Gastrocnemius medialis (tissue), 4 donors: ENCODE measurements at places on chromosomes 7 and 10.

DNA sequence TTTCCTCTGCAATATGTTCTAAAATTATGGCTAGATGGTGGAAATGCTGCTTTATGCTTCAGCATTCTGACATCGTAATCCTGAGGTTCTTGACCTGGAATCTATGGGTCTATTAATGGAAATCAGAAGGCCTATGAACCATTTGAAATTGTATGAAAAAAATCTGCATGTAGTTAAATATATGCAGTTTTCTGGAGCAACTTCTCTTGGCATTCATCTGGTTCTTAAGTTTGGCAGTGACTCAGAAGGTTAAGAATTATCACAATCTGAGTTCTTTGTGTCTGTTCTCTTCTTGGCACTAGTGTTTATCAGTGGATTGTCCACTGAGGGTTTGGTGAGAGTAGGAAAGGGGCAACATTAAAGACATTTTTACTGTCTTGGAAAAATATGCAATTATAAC lies 71.1 kb upstream of the FZD1 start:
- H3K4me1 ChIP-seq: no peaks in the 10 kb centered on the region
- H3K27me3 ChIP-seq: no peaks in the 10 kb centered on the region
- no peak overlapping the region for H3K4me3 ChIP-seq
- no peaks in the 10 kb centered on the region for H3K36me3 ChIP-seq

GRCh38 chr10:63573068-63573697 lies 52.0 kb downstream of the REEP3 start:
- no peaks in the 10 kb centered on the region for H3K27me3 ChIP-seq
- peak overlapping the region; percentile 67 for H3K27ac ChIP-seq
- H3K36me3 ChIP-seq: no peaks in the 10 kb centered on the region
- H3K4me1 ChIP-seq: peaks cover 32% of the 10 kb centered on the region
- H3K4me3 ChIP-seq: peak overlapping the region; percentile 14

DNA sequence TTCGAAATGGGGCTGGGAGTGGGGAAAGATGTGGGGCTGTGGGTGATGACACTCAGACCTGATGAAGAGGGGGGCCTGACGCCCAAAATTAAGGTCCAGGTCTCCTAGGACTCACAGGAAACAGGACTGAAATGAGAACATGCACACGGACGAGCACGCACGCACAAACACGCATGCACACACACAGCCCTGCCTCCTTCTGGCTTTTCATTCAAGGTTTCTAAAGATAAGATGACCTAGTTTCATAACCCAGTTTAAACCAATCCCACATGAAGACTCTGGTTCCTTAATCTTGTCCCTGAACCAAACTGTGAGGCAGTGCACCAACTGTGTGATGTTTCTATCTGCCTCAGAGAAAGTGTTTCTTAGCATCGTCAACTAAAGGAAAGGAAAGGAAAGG lies 162.0 kb downstream of the DGKI start:
- no peaks in the 10 kb centered on the region for H3K4me1 ChIP-seq
- no peak overlapping the region for H3K4me3 ChIP-seq
- DNase-seq: no peak
- H3K27ac ChIP-seq: no peak overlapping the region
- H3K27me3 ChIP-seq: no peaks in the 10 kb centered on the region

GRCh38 chr10:94172332-94172731 lies 178.6 kb downstream of the PLCE1 start:
- H3K27me3 ChIP-seq: no peaks in the 10 kb centered on the region
- H3K36me3 ChIP-seq: no peaks in the 10 kb centered on the region
- no peaks in the 10 kb centered on the region for H3K4me1 ChIP-seq
- no peak overlapping the region for H3K27ac ChIP-seq
- no peak for DNase-seq

GRCh38 chr10:115830265-115830970 lies 442.6 kb downstream of the GFRA1 start:
- no peak for DNase-seq
- no peak overlapping the region for H3K4me3 ChIP-seq
- no peaks in the 10 kb centered on the region for H3K4me1 ChIP-seq
- H3K27me3 ChIP-seq: no peaks in the 10 kb centered on the region
- no peaks in the 10 kb centered on the region for H3K36me3 ChIP-seq

DNA sequence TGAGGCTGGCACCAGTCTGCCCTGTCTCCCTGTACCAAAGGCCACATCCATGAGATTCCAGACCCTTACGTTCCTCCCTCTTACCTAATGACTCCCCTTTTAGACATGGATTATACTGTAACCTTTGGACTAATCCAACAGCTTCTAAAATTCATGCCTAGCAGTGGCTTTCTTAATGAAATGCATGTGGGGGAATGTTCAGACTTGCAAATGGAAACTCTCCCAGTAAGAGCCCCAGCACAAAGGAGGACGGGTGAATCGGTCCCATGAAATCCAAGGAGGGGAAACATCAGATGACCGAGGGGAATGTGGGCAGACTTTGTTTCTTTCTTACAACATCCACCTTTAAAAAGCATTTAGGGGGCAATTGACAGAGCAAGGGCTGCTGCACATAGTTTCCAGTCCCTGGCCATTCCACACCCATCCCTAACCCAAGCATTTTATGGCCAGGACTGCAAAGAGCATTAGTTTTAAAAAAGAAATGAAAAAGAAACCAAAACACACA lies 71.5 kb downstream of the COL13A1 start:
- no peaks in the 10 kb centered on the region for H3K27me3 ChIP-seq
- no peak overlapping the region for H3K27ac ChIP-seq
- no peaks in the 10 kb centered on the region for H3K4me1 ChIP-seq
- no peak for DNase-seq

- H3K27me3 ChIP-seq: no peaks in the 10 kb centered on the region
- H3K4me3 ChIP-seq: no peak overlapping the region
- H3K36me3 ChIP-seq: no peaks in the 10 kb centered on the region
- H3K4me1 ChIP-seq: no peaks in the 10 kb centered on the region
- DNase-seq: no peak
- no peak overlapping the region for H3K27ac ChIP-seq
Measured at GRCh38 chr7:13628239-13629001, 361.0 kb downstream of the ETV1 start.

GRCh38 chr7:148570510-148570909 lies 20.1 kb upstream of the C7orf33 start:
- H3K4me1 ChIP-seq: no peaks in the 10 kb centered on the region
- no peak overlapping the region for H3K4me3 ChIP-seq
- DNase-seq: no peak
- no peaks in the 10 kb centered on the region for H3K27me3 ChIP-seq
- no peaks in the 10 kb centered on the region for H3K36me3 ChIP-seq
- no peak overlapping the region for H3K27ac ChIP-seq

DNA sequence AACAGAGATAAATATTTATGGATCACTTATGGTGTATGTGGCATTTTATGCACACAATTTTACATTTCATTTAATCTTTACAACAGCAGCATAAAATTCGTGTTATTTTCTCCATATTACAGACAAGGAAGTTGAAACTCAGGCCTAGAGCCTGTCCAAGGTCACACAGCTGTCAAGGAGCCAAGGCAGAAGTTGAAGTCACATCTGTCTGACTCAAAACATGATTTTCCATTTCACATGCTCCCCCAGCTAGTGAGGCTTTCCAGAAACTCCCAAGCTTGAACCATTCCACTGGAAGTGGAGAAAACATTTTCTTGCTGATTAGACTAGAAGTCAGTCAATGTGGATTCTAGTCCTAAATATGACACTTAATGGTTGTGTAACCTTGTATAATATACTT lies 110.5 kb downstream of the HECTD2 start:
- H3K27me3 ChIP-seq: no peaks in the 10 kb centered on the region
- H3K36me3 ChIP-seq: no peaks in the 10 kb centered on the region
- H3K4me3 ChIP-seq: no peak overlapping the region
- no peak overlapping the region for H3K27ac ChIP-seq
- DNase-seq: no peak

- no peak overlapping the region for H3K27ac ChIP-seq
- H3K4me1 ChIP-seq: peaks cover 5% of the 10 kb centered on the region
- no peak for DNase-seq
- no peaks in the 10 kb centered on the region for H3K36me3 ChIP-seq
- no peaks in the 10 kb centered on the region for H3K27me3 ChIP-seq
Measured at GRCh38 chr10:6542999-6543430, 37.1 kb downstream of the PRKCQ start.

DNA sequence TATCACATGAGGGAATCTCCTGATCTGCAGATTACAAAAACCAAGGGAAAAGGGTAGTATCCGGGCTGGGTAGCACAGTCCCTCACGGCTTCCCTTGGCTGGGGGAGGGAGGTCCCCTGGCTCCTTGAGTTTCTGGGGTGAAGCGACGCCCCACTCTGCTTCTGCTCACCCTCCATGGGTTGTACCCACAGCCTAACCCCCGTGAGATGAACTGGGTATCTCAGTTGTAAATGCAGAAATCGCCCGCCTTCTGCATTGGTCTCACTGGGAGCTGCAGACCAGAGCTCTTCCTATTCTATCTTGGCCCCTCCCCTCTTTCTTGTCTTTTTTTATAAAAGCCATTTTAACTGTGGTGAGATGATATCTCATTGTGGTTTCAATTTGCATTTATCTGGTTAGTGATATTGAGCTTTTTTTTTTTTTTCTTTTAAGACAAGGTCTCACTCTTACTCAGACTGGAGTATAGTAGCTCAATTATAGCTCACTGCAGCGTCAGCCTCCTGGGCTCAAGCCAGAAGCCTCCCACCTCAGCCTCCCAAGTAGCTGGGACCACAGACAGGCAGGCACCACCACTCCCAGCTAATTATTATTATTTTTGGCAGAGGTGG lies 87.8 kb downstream of the ABCC2 start:
- no peak for DNase-seq
- H3K36me3 ChIP-seq: no peaks in the 10 kb centered on the region
- no peak overlapping the region for H3K4me3 ChIP-seq
- H3K27me3 ChIP-seq: no peaks in the 10 kb centered on the region

DNA sequence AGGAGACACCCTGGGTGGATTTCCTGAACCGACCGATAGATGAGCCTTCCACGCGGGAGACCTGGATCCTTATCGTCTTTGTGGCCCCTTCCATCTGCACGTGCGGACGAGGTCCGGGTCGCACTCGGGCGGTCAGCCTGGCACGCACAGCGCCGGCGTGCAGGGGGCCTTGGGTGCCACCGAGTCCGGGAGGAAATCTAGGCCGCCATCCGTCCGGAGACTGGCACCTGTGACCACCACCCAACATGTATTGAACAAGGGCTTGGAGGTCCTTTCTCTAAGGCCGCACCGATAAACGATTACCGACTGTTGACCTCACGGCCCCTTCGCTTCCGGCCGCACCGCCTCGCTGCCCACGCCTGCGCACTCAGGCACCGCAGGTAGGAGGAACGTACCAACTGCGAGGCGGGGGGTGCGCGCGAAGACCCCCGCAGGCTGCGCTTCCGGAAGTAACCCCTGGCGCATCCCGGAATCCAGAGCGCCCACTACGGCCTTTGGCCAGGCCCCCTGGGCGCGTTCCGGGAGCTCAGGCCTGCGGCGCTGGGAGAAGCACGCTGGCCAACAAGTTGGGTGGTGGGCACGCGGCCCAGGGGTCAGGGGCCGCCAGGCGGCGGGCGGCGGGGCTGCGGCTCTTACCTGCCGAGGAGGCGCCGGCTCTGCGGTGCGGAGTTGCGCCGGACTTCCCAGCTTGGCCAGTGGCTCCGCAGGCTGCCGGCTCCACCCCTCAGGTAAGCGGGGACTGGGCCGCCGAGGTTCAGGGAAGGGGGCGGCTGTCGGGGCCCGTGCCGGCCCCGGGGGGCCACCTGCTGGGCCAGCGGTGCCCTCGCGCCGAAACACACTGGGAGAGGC lies at the start of the genes ACTR3C and LRRC61:
ACTR3C (minus strand) TSS at position 713 of the 849 bp plus-strand sequence. CDS start 28,249 bp downstream, outside the sequence.
LRRC61 (plus strand) TSS at position 523 of the 849 bp plus-strand sequence. CDS start 13,507 bp downstream, outside the sequence.
- peak within 1 kb of the TSS; percentile 54 for H3K27ac ChIP-seq
- DNase-seq: no peak
- peak within 1 kb of the TSS; percentile 65 for H3K4me3 ChIP-seq
- H3K36me3 ChIP-seq: no peaks in the 10 kb centered on the region

GRCh38 chr10:67697724-67698131 lies 1.7 kb upstream of the CTNNA3 start:
- no peaks in the 10 kb centered on the region for H3K36me3 ChIP-seq
- H3K27me3 ChIP-seq: no peaks in the 10 kb centered on the region
- no peak overlapping the region for H3K4me3 ChIP-seq
